ENCODE measurements at places on chromosomes 6 and 20.
A peak's percentile ranks its signal among the peaks of the same experiment; 100 is the strongest.

DNA sequence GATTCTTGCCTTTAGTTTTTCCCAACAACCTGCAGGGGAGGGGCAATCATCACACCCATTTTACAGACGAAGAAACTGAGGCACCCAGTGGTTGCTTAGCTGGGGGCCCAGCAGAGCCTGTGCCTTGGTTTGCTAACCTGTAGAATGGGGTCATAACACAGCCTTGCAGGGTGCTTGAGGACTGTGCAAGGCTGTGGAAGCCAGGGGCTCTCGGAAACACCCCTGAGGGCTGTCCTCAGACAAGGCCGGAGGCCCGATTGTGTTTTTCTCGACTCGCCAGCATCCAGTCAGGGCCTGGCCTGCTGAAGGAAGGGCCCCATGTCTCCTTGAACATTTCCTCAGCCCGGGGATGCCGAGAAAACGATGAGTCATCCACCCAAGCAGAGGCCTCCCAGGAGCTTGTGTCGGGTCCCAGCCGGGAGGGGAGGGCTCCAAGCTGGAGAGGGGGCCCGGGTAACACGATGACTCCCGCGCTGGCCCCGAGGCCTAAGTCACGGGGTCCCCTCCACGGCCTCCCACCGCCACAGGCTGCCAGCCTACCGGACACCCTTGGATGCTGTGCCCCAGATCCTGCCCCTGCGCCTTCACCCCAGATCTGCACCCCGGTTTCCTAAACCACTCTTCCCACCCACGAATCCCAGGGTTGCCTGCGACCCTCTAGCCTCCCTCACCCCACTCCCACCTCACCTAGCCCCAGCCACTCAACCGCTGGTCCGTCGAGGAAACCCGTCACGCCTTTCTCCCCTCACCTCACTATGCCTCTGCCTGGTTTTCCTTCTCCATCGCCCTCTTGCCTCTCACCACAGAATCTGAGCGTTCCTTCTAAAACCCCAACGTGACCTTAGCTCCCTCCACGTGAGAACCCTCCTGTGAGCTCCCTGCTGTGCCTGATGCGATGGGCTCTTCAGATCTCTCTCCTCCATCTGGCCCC is 10.6 kb downstream of the NOL4L start:
- no peak for DNase-seq

GRCh38 chr20:23503649-23504048 is 12.7 kb downstream of the CST8 start:
- no peak for DNase-seq

- DNase-seq = peak; percentile 6
These were observed 6.2 kb upstream of the ZNF311 start for GRCh38 chr6:29011276-29011734.

DNA sequence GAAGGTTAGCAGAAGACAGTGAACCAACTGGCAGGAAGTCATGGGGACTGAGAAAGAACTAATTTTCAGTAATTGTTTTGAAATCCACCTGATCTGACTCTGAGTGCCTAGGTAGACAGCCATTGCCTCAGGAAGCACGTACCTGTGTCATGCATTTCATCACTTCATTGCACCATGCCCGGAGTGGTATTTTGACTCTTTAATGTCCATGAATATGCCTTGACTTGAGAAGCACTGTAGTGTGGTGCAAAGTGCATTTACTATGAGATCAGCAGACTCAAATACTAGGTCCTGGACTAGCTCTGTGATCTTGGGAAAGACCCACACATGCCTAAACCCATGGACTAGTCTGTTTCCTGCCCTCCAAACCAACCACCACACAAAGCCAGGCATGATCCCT is 370.9 kb upstream of the MARCKS start:
- DNase-seq = no peak

- peak; percentile 14 for DNase-seq
These were observed 236.0 kb upstream of the STXBP5 start for GRCh38 chr6:146968041-146968760.

DNA sequence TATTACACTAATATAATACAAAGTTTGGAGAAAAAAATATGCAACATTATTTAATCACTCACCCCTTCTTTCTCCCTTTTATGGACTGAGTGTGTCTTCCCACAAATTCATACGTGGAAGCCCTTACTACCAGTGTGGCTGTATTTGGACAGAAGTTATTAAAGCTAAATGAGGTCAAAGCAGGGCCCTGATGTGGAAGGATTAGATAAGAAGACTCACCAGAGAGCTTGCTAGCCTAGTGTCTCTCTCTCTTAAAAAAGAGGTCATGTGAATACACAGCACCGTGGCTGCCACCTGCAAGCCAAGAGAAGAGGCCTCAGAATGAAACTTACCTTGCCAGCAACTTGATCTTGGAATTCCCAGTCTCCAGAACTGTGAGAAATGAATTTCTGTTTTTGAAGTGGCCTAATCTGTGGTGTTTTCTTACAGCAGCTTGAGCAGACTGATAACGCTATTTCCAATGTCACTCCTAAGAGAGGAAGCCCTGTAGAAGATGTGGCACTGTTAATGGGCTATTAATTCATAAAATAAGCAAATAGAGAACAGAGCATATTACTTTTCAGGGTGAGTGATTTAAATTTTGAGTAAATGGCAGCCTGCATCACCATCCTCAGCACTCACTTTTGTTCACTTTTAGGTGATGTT is 233.4 kb downstream of the TBC1D7 start:
- no peak for DNase-seq

- no peak for DNase-seq
These were observed 43.9 kb upstream of the NOL4L start for GRCh38 chr20:32628960-32629530.

- DNase-seq = no peak
These were observed 18.5 kb downstream of the JARID2 start for GRCh38 chr6:15264412-15264811.

DNA sequence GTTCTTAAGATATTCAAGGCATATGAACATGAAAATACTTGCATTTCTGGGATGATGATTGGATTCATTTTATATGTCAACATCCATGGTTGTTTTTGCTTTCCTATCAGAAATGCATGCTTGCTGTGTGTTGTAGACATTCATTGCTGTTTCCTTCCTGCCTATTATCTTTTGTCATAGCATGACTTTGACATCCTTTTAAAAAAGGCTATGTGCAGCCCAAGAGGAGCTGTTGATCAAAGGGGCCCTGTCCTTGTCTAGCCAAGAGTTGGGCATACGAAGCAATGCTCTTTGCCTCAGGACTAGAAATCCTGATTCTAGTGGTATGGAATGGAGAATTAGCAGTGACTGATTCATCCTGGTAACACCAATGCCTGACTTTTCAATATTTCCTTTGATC is 143.1 kb downstream of the RNF144B start:
- DNase-seq = no peak

DNA sequence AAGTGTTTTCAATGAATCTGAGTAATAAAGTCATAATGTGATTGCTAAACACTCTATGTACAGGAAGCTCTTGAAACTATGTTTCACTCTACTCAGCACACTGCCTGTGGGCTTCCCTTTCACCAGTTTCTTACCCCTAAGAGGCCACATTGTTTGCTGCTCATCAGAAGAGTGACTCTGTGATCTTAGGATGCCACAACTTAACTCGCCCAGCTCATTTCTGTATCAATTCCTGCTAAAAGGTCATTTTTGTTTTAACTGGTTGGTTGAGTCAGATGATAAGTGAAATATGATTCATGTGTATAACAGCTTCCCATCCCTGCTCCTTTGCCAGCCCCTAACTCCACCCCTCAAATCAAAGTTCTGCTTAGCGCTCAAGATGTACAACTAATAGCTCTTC is 9.8 kb upstream of the NDUFAF4 start:
- DNase-seq = no peak

GRCh38 chr6:94177429-94177828 is 758.1 kb upstream of the EPHA7 start:
- DNase-seq = no peak

GRCh38 chr20:58408603-58409246 is 19.7 kb downstream of the VAPB start:
- DNase-seq = peak; percentile 84

GRCh38 chr20:15618110-15618509 is 955.1 kb downstream of the KIF16B start:
- no peak for DNase-seq

- no peak for DNase-seq
These were observed 33.0 kb downstream of the CARMIL1 start for GRCh38 chr6:25312034-25312620.

- DNase-seq = peak; percentile 73
These were observed 3.6 kb downstream of the C6orf52 start for GRCh38 chr6:10690651-10691445.

- no peak for DNase-seq
These were observed 77.9 kb downstream of the PHF20 start for GRCh38 chr20:35849706-35850105.

DNA sequence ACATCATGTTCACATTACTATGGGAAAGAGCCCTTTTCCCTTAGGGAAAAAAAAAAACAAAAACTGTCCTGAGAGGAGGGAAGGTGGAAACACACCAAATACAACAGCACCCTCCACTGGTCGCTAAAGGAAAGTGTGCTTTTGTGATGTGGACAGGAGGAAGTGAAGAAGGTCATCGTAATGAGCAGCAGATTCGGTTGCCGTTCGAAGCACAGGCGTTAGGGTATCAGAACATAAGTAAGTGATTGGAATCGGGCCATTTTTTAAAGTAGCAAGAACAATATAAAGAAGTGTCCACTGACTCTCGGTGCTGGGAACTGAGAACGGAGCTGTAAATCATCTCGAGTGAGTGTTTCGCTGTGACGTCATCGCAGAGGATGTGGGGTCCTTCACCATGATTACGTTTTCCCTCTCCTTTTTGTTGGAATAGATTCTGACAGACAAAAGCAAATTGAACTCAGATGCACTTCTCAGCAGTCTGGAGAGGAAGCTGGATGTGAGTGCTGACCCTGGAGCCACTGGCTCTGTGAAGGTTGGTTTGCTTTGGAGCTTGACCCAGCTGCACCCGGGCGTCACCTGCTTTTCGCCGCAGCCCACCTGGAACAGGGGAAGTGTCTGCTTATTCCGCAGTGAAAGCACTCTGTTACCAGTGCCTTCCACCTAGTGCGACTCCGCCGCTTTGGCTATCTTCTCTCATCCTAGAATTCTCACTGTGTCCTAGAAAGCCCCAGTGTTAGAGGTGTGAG is 203.6 kb upstream of the GMDS start:
- peak; percentile 92 for DNase-seq

- DNase-seq = no peak
These were observed 185.6 kb downstream of the GPX5 start for GRCh38 chr6:28711325-28711724.

DNA sequence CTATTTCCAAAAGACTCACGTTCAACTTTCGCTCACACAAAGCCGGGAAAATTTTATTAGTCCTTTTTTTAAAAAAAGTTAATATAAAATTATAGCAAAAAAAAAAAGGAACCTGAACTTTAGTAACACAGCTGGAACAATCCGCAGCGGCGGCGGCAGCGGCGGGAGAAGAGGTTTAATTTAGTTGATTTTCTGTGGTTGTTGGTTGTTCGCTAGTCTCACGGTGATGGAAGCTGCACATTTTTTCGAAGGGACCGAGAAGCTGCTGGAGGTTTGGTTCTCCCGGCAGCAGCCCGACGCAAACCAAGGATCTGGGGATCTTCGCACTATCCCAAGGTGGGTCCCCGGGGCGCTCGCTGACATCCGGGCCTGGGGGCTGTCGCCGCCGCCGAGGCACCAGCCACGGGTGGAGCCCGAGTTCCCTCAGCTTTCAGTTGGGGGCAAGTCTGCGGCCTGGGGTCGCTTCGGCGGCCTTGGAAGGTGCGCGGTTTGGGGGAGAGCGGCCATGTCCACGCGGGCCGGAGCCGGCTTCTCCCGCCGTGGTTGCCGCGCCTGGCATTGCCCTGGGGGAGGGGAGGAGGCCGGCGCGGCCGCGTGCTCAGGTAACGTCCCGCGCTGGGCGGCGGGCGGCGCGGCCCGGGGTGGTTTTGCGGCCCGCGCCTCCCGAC is 429 bp downstream of the AMD1 start:
- peak; percentile 18 for DNase-seq

DNA sequence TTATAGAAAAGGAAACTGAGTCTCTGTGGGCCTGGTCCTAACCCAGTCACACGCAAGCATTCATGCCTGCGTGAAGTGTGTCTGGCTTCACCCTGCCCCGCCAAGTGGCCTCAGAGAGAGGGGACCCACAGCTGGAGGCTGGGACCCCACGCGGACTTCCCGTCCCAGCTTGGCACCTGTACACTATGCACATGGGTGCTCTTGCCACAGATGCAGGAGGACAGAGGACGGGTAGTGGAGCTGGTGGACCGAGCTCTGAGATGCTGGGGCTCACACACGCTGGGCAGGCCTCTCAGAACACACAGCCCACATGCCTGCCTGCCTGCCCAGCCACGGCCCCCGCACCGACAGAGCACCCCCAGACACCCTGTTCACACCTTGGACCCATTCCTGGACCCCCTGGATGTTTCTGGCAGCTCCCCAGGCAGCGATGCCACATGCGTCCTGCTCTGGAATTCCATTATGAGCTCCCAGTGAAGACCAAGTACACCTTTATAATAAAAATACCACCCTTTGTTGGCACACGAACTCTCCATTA is 24.9 kb upstream of the SMOC2 start:
- no peak for DNase-seq

- DNase-seq = no peak
These were observed 31.4 kb downstream of the GCLC start for GRCh38 chr6:53513519-53513966.

DNA sequence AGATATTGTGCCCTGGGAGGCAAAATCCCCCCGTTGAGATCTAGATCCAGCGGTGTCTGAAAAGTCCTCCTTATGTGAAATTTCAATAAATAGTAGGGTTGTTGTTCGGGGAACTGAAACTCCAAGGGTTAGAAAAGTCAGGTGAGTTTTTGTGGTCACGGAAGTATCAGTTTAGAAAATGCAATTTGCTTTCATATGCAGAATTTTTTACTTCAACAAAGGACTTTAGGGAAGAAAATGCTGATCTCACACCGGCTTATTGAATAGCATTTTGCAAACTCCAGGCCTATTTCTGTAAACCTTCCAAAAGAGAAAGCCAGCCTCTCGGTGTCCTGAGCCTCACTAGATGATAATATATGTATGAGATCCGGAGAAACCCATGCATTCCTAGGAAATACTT is 254.7 kb downstream of the TSHZ2 start:
- DNase-seq = no peak

DNA sequence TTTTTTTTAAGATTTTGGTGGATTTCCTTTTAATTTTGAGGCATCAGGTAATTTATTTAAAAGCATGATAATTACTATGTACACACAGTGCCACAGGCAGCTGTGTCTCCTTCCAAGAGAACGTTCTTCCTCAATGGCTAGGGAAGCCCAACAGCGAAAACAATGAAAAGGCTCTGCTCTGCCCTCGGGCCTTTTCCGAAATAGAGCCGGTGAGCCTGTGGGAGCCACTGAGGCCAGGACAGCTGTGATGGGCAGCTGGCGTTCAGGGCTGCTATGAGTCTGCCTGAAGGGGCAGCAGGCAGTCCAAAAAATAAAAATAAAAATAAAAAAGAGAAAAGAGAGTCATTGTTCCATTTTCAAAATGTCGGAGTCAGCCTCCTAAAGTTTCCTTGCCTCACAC is 443.8 kb downstream of the KIF16B start:
- DNase-seq = no peak

DNA sequence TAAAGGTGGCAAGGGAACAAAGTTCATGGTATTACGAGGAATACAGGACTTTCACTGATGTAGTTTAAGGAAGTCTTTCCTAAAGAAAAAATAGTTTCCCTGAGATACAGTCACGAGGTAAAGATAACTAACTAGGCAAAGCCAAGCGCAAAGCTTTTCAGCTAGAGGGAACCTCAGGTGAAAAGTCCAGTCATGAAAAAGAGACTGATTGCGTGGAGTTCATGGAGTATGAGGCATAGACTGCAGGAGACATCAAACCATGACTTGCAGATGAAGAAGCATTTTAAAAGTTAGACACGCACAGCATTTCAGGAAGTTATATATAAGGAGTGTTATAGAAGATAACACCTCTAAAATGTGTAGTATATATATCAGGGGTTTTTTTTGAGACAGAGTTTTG is 205.6 kb upstream of the ZNF184 start:
- DNase-seq = no peak

All from NCI-H2029 (cell line).